ENCODE measurements at places on chromosomes 3 and 15.
A peak's percentile ranks its signal among the peaks of the same experiment; 100 is the strongest.

GRCh38 chr3:146469150-146470017 is at the start of gene PLSCR2:
TSS of gene PLSCR2 (minus strand) at chr3:146469561. CDS start at chr3:146459904, 9,657 bp downstream.
- DNase-seq: peak; percentile 69

- DNase-seq: no peak
Observed at GRCh38 chr15:57330619-57331340, 45.5 kb upstream of the CGNL1 start.

GRCh38 chr3:43525386-43525785 is 96.4 kb downstream of the ANO10 start:
- no peak for DNase-seq

GRCh38 chr3:18740631-18741583 is 315.8 kb upstream of the SATB1 start:
- DNase-seq: peak; percentile 54

- DNase-seq: no peak
Observed at GRCh38 chr15:53982876-53983275, 4.6 kb downstream of the UNC13C start.

GRCh38 chr3:10351013-10351735 is 30.3 kb upstream of the SEC13 start:
- no peak for DNase-seq

DNA sequence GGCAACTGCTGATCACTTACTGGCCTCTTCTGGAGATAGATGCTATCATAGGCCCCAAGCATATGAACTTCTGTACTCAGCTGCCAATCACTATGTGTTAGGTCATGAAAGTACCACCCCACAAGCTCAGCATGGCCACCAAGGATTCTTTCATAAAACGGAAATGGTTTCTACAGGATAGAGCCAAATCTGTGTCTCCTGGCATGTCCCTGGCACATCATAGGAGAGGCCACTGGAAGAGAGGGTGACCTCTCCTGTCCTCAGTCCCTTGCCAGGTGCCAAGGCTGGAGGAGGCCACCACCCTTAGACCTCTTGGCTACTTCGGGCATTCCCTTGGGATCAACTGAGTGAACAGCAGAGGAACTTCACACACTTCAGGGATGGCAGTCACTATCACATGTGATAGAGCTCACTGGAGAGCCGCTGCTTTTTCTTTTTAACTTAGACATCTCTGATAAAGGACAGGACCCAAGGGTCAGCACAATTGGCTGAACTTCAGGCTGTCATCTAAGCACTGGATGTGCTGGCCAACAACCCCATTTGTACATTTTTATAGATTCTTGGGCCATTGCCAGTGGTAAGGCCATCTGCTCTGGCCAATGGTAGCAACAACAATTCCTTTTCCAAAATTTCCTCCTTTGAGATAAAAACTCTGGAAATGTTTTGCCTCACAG is 425.2 kb downstream of the SQOR start:
- DNase-seq: no peak

DNA sequence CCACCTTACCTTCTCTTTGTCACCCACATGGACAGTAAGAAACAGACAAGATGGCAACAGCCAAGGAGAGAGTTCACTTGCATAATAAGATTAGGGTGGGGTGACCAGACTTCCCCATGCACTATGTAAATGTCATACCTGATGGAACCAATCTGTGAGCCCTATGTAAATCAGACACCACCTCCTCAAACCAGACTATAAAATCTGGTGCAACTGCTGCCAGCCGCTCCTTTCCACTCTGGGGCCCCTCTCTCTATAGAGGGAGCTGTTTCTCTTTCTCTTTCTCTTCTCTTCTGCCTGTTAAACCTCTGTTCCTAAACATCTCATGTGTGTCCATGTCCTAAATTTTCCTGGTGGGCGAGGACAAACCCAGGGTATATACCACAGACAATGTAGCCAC is 405.5 kb upstream of the CNTN4 start:
- no peak for DNase-seq

GRCh38 chr3:133991637-133992036 is 38.1 kb downstream of the SLCO2A1 start:
- DNase-seq: no peak

DNA sequence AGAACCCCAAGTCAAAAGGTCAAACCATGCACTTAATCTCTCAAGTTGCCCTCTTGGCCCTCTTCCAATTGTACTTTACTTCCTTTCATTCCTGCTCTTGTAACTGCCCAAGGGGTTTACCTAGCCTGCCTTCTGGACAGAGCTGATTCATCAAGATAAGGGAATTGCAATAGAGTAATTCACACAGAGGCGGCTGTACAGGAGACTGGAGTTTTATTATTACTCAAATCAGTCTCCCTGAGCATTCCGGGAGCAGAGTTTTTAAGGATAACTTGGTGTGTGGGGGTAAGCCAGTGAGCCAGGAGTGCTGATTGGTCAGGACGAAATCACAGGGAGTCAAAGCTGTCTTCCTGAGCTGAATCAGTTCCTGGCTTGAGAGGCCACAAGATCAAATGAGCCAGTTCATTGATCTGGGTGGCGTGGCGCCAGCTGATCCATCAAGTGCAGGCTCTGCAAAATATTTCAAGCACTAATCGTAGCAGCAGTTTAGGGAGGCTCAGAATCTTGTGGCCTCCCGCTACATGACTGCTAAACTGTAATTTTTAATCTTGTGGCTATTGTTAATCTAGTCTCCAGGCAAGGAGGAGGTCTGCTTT is 590.0 kb downstream of the EPHA3 start:
- DNase-seq: no peak

- no peak for DNase-seq
Observed at GRCh38 chr3:171783626-171784025, 26.7 kb downstream of the PLD1 start.

- no peak for DNase-seq
Observed at GRCh38 chr3:126146525-126147146, 33.8 kb downstream of the ALDH1L1 start.

DNA sequence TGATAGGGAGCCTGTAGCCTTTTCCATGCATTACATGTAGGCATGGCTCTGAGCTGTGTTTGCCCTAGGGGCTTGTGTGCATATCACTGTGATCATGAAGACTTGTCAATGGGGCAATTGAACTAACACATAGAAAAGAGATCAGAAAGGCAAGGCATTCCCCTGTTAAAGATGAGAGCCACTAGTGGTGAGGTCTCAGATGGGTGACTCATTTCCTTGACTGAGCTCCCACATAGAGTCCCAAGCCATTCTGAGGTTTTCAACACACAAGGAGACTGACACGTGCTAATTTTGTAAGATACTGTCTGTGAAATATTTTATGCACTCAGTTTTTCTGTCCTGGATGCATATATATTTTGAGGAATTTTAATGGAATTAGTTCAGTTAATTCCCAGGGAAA is 53.8 kb downstream of the SAMMSON start:
- DNase-seq: no peak

- DNase-seq: no peak
Observed at GRCh38 chr3:74537164-74537563, 77.3 kb downstream of the CNTN3 start.

DNA sequence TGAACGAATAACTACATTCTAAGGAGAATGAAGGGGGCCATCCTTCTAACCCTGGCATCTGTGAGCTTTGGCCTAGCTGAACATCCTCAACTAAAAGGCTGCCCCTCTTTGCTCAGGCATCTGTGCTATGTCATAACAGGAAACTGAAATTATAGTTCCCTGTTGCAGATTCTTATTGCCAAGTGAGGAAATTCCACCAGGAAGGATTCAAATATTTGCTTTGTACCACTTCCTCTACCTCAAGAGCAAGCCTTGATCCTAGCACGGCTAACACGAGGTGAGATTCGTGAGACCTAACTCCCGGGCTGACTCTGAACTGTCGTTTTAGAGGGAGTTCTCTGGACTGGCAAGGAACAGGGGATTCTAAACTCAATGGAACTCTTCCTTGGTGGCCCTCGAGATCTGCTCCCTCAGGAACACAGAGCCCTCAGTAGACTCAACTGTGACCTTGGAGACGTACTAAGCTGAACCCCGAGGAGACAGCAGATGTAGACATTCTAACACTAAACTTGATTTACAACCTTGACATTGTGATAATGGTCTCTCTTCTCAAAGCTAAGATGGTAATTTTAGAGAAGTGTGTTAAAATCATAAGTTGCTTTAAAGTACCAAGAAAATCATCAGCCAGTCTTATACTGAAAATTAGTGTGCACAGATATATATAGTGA is 4.2 kb downstream of the SPG21 start:
- DNase-seq: no peak

GRCh38 chr3:43187836-43188479 is 82.1 kb upstream of the POMGNT2 start:
- no peak for DNase-seq

DNA sequence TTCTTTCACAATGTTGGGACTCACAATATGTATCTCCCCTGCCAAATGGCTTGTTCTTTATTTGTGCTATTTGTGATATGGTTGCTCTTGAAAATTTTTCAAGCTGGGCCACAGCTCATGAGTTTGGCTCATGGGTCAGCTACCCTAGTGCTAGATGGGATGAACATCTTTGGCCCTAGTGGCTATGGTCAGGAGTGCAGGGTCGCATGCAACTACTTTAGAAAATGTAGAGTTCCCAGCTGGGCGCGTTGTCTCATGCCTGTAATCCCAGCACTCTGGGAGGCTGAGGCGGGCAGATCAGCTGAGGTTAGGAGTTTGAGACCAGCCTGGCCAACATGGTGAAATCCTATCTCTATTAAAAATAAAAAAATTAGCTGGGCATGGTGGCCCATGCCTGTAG is 55.8 kb downstream of the POLR2M start:
- DNase-seq: no peak

DNA sequence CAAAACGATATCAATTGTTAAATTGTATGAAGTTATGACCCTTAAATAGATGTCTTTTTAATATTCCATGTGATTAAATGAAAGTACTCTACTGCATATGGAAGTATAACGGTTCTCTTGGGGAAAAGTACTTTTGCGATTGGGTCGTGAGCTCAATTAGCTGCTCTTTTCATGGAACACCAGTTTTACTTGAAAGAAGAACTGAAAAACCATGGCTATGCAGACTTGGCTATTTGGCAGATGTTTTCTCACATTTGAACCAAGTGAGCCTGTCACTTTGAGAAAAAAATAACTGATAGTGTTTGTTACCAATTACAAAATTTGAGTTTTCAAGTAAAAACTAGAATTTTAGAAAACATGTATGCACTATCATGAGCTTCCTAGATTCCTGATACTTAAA is 5.9 kb upstream of the INAFM2 start:
- no peak for DNase-seq

- DNase-seq: no peak
Observed at GRCh38 chr15:67143646-67144045, 78.2 kb downstream of the SMAD3 start.

GRCh38 chr15:89812011-89812846 is 2.4 kb downstream of the ANPEP start:
- no peak for DNase-seq

GRCh38 chr15:47485419-47485818 is 231.9 kb upstream of the SEMA6D start:
- no peak for DNase-seq

- no peak for DNase-seq
Observed at GRCh38 chr15:84653584-84653909, 536 bp downstream of the WDR73 start.

GRCh38 chr15:76328958-76329357 is 7.6 kb upstream of the ISL2 start:
- DNase-seq: no peak

GRCh38 chr3:32592011-32592410 is 21.4 kb upstream of the DYNC1LI1 start:
- no peak for DNase-seq

GRCh38 chr3:32780071-32780734 is 37.6 kb upstream of the TRIM71 start:
- DNase-seq: no peak

- peak; percentile 60 for DNase-seq
Observed at GRCh38 chr15:39629371-39629770, 48.5 kb downstream of the THBS1 start.

GRCh38 chr3:124701687-124702086 is 28.6 kb upstream of the UMPS start:
- DNase-seq: no peak

DNA sequence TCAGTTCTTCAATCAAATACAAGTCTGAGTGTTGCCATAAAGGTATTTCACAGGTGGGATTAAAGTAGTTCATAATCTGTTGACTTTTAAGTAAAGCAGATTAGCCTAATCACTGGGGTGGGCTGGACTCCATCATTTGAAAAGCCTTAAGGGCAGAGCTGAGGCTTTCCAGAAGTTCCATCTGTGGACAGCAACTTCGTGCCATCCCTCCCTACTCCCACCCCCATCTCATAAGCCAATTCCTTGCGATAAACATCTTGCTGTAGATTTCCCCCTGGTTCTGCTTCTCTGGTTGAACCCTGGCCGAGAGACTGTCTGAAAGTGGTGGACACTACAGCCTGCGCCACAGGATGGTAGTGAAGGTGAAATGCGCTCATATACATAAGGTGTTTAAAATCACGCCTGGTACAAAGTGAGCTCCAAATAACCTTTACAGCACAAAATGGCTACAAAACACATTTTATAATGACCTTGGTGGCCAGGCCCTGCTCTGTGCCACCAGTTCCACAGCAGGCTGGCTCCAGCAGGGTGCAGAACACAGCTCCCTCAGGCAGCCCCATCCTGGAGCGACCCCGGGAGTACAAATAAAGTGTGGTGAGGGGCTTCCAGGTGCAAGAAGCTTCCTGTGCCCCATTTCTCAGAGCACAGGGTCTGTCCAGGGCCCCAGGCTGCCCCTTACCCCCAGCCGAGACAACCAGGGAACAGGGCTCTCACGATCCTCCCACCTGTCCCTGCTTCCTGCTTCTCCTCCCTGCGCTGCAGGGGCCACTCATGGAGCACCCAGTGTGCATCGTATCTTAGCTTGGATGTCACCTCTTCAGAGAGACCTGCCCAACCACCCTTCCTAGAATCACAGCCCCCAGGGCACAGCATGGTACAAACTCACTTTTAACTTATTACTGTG is 25.8 kb upstream of the GATA2 start:
- no peak for DNase-seq

DNA sequence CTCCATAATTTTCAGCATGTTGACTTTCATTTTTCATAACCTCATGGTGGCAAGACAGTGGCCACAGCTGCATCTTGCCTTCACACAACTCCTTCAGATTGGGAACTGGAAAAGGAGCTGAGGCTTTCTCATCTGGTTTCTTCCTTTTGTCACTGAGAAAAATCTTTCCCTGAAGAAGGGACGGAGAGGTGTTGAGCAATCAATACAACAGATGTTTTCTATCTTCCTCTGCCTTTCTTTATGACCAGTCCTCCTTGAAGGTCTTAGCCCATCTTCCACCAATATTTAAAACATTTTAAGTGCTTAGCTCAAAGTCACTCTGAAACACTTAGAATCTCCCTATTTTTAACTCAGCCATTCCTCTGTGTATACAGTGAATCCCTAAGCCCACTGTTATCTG is 11.9 kb downstream of the ZNF660 start:
- DNase-seq: no peak

DNA sequence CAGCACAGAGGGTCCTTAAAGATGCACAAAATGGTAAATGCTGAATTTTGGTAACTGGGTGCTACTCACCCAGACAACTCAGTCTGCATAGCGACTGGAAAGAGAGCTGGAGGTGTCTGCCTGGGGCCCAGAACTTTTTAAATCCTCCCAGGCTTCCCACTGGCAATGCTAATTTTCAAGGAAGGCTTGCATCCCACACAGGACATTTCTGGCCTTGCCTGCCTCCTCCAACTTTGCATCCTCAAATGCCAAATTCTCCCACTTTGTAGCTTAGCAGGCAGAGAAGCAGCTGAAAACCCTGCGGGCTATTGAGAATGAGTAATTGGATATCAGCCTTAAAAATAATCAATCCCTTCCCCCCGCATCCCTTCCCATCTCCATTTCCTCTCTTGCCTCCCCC is 656.6 kb upstream of the ADAMTS9 start:
- no peak for DNase-seq

GRCh38 chr3:195860456-195860855 is 47.9 kb downstream of the TNK2 start:
- DNase-seq: no peak

Data from activated T-cell treated with anti-CD3 and anti-CD28 coated beads, Interleukin-2, amount 50 U/mL, for 4 hours (primary cell).